NCI-H460 (cell line): ENCODE measurements at places on chromosomes 2 and 18.

DNA sequence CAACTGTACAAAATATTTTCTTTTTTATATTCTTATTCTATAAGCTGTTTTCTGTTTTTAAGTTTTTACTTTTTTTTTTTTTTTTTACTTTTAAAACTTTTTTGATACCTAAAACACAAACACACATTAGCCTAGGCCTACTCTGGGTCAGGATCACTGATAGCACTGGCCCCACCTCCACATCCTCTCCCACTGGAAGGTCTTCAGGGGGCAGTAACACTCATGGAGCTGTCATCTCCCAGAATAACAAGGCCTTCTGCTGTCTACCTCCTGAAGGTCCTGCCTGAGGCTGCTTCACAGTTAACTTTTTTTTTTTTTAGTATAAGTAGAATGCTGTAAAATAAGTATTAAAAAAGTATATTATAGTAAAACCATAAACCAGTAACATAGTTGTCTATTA, 415.1 kb downstream of the PTPRM start:
- DNase-seq: no peak

- DNase-seq: no peak
Observed at GRCh38 chr2:10160203-10160955, 37.8 kb downstream of the RRM2 start.

DNA sequence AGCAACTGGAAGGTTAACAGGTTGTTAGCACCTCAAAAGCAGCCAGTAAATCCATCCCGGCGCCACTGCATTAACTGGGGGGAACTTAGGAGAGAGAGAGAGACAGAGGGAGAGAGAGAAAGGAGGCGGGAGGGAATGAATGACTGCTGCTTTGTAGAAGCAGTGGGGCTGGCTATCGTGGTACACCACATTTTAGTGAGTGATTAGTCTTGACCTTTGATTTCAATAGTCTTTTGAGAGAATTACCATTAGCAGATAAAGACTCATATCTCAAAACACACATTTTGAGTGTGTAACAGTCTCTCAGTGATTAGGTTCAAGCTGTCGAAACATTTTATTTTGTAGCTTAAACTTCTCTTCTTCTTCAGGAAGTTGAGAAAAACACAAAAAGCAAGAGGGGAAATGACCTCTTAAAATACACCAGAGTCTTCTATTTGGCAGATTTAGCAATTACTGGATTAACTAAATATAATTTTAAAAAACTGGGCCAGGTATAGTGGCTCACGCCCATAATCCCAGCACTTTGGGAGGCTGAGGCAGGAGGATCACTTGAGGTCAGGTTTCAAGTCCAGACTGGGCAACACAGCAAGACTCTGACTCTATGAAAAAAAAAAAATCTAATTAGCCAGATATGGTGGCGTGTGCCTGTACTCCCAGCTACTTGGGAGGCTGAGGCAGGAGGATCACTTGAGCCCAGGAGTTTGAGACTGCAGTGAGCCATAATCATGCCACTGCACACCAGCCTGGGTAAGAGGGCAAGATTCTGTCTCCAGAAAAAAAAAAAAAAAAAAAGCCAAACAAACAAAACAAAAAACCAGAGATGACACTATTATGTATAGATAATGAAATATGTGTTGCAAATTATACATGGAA, 22.0 kb upstream of the PNO1 start:
- DNase-seq: no peak

GRCh38 chr2:49254401-49254800, 100.1 kb upstream of the FSHR start:
- DNase-seq: no peak

DNA sequence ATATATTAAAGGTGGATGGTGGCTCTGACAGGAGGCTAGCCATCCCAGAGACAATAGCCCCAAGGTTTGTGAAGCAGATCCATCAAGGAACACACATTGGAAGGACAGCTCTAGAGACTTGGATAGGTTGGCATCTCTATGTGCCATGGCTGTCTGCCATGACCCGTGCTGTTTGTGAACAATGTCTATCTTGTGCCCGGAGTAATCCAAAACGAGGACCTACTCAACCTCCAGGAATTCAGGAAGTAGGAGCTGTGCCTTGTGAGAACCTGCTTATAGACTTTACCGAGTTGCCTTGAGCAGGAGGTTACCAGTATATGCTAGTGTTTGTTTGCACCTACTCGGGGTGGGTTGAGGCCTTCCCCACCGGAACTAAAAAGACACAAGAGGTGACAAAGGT, 43.1 kb upstream of the SELENOI start:
- DNase-seq: no peak

DNA sequence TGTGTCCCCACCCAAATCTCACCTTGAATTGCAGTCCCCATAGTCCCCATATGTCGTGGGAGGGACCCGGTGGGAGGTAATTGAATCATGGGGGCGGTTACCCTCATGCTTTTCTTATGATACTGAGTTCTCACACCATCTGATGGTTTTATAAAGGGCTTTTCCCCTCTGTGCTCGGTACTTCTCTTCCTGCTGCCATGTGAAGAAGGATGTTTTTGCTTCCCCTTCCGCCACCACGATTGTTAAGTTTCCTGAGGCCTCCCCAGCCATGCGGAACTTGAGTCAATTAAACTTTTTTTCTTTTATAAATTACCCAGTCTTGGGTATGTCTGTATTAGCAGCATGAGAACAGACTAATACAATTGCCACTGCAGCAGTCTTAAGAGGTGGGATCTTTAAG, 134.9 kb downstream of the LTBP1 start:
- no peak for DNase-seq

DNA sequence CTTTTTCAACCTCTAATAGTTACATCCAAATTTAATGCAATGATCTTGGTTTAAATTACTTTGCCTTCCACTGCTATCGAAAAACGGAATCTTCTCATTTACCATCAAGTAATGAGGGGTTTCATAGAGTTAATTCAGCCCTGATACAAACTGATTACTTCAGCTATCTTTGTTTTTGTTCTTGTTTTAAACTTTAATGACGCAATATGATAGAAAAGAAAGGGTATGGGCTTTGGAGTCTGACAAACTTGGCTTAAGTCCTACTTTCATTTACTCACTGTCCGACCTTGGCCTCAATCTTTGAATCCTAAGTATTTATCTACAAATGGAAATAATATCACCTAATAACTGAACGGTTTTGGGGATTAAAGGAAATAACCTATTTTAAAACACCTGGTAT, 16.1 kb downstream of the ADAM17 start:
- no peak for DNase-seq

GRCh38 chr18:35376393-35376741, 770 bp downstream of the ZNF396 start:
- DNase-seq: no peak

- no peak for DNase-seq
Observed at GRCh38 chr2:113175042-113175628, 1.4 kb downstream of the PSD4 start.

GRCh38 chr18:60698901-60699300, 326.3 kb upstream of the MC4R start:
- no peak for DNase-seq

- DNase-seq: no peak
Observed at GRCh38 chr2:189641590-189641989, 19.7 kb upstream of the ASNSD1 start.

- no peak for DNase-seq
Observed at GRCh38 chr2:210687786-210688470, 131.5 kb downstream of the CPS1 start.

DNA sequence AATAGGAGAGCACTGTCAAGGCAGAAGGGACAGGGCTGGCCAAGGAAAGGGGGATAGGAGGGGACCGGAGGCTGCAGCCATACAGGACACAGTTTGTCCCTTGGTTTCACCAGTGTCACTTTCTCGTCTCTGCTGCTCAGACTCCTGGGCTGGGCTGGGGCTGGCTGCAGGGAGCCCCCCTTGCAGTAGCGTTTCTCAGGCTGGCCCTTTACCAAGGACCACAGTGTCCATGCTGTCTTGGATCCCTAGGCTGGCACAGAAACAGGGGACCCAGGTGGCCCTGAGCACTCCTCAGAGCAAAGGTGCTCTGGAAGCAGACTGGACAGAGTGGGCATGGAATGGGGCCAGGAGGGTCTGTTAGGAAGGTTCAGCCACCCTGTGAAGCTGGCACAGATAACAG, 34.8 kb downstream of the ATOH8 start:
- DNase-seq: no peak

DNA sequence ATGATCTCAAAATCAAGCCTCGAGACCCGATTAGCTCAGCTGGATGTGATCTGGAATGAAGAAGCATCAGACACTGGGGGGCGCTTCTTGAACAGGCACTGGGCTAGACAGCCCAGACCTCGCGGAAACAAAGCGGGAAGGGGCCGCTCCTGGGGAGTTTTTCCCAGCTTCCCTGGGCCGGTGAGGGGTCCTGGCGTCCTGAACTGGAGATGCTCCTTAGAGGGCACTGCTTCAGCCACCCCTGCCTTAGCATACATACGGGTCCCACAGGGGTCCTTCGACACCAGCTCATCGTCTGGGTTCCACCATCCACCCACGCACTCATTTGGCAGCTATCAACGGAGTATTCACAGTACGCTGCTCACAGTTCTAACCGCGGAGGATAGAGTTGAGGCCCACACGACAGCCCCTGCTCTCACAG, 146.7 kb downstream of the TSN start:
- DNase-seq: no peak

GRCh38 chr2:237540823-237541222, 25.6 kb upstream of the PRLH start:
- DNase-seq: peak; percentile 40

- no peak for DNase-seq
Observed at GRCh38 chr2:197626965-197627625, 48.3 kb downstream of the RFTN2 start.

DNA sequence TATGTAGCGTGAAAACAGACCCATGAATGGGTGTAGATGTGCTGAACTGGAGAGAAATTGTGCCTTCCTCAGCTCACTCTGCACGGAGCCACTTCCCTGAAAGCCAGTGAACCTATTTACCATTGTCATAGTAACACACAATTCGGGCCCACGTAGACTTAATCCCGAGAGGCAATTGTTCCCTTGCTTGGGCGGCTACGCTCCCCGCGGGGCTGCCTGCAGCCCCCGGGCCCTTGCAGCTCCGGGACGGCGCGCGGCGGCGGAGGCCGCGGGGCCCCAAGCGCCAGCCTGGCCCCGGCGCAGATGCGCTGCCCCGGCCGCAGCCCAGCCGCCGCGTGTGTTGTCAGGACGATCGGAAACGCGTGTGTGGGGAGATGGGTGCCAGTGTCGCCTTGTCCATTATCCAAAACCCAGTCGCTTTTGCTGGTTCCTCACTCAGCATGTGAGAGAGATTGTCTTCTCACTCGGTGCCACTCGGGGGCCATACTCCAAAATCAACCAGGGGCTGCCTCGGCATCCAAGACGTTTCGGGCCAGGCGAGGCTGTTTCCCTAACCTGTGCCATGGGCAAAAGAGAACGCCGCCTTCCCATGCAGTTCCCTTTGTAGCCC, 17.9 kb upstream of the LRRTM1 start:
- no peak for DNase-seq

- no peak for DNase-seq
Observed at GRCh38 chr2:44582363-44583008, 220.7 kb downstream of the CAMKMT start.

DNA sequence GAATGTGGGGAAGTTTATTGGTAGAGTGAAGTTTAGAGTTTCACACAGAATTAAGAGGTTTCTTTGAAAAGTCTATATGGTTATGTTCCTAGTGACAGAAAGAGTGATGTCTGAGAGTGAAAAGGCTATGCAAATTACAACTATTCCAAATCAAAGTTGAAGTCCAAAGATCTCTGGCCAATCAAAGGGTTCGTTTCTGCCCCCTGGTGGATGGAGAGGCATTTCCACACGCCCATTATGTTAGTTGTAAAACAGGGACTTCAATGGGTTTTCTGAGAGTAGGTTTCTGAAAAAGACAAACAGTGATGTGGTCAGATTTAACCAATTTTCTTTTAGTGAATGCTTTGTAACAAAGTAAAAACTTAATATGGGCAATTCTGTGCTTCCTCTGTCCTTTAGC, 441.5 kb upstream of the POU3F3 start:
- DNase-seq: peak; percentile 21

DNA sequence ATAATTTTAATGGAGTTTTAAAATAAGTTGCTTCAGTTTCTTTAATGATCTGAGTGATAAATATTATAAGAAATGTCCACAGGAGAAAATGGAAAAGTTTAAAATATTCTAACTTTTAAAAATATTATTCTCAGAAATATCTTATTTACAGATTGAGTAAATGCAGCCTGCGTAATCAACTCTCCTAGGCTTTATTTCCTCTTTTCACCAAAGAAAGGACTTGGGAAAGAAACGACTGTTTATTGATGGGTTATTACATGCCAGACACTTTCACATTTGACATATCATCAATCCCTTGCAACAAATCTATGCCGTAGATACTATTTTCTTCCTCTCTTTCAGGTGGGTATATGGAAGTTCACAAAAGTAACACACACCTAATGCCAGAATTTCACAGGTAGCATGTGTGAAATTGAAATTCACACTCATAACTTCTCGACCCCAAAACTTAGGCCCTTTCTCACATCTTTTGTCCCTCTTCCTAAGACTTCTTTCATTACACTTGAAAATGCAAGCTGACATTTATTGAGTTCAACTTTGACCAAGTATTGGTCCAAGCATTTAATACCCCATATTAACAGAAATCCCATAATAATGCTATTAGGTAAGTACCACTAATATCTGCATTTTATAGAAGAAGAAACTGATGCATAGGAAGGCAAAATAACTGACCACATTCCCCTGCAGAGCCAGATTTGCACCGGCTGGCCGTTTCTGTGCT, 49.2 kb downstream of the MYOM1 start:
- DNase-seq: no peak

DNA sequence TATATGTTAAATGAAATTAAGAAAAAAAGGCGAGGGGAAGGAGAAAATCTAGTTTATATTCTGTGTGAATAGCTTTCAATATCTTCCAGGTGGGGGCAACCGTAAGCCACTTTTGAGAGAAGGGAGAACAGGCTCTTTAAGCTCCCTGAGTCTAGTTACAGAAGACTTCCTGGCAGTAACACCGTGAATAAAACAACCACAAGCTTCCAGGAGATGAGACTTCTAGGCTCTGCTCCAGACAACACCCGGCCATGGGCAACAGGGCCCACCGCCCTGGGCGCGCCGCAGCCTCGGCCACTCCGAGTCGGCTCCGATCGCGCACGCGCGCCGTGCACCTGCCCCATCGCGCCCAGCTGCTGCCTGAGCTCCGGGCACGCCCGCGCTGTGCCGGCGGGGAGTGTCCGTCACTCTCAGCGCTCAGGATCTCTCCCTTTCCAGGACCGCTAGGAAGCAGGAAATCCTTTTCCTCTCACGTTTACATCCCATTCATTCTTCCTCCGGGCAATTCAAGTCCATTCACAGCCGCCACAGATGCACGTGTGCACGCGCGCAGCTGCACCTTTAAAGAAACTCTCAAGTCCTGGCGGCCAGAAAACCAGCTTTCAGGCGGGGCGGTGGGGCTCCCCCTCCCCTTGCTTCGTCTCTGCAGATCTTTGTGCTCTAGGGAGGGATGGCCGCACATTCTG, 19.4 kb upstream of the PAX3 start:
- DNase-seq: peak; percentile 57

GRCh38 chr18:23936381-23936958, 78.1 kb upstream of the TTC39C start:
- no peak for DNase-seq
